Stimulated activated naive CD8-positive, alpha-beta T cell treated with anti-CD3 and anti-CD28 coated beads, Interleukin-15, amount 100 ng/mL, for 72 hours (primary cell): ENCODE measurements at places on chromosomes 4 and X.

- DNase-seq, result no peak
These were observed 167.9 kb upstream of the PGRMC2 start for GRCh38 chr4:128455480-128455879.

- no peak for DNase-seq
These were observed 5.7 kb downstream of the SPON2 start for GRCh38 chr4:1166509-1167243.

DNA sequence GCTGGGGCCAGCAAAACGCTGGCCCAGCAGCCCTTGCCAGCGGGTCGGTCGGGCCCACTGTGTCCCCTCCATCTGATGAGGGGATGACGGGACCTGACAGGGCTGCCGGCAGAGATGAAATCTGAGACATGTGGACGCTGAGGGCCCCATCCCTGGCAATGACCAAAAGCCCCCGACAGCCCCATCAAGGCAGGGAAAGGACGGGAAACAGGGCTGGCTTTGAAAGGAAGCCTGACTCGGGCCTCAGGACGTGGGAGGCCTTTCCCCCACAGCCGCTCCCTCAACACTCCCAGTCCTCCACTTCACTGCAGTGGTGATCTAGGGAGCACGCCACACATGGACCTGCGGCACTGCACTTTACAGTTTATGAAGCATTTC, 202.4 kb downstream of the AFAP1 start:
- DNase-seq, result no peak

DNA sequence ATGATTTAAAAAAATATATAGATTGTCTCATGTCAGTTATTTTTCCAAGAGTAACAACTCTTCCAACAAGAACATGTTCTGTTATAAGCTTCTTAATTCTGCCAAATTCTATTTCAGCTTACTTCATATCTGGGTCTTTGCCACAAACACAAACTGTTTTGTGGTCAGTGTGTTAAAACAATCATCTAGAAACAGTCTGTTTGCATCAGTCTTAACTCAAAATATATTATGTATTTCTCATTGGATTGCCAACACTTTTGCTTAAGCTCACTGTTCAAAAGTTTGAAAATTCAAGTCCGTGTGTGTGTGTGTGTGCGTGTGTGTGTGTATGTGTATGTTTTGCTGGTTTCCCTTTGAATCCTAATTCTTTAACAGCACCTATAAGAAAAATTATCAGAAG, 752.3 kb upstream of the NDST4 start:
- no peak for DNase-seq

GRCh38 chr4:89712141-89712540, 124.8 kb downstream of the SNCA start:
- no peak for DNase-seq

- DNase-seq, result no peak
These were observed 511.8 kb upstream of the ARX start for GRCh38 chrX:25527596-25527995.

GRCh38 chr4:147863808-147864472, 132.1 kb downstream of the ARHGAP10 start:
- DNase-seq, result no peak

DNA sequence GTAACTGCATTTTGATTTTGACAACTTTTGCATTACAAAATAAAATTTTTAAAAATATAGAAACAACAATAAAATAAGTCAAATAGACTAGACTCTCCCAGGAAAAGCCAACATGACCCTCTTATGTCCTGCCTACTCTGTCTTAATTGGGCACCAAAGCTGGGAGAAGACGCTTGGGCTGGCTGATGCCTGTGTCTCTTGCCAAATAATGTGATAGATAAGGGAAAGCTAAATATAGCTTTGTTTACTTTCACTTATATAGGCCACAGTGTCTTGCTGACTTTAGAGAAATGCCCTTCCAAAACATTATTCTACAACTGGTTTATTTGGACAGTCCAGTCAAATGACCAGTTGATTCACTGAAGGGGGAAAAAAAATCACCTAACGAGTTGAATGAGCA, 54.2 kb downstream of the FMR1NB start:
- DNase-seq, result no peak

GRCh38 chrX:96182366-96182765, 502.3 kb upstream of the DIAPH2 start:
- no peak for DNase-seq

- DNase-seq, result no peak
These were observed 20.0 kb upstream of the FGFBP2 start for GRCh38 chr4:15982842-15983524.

GRCh38 chr4:74768857-74769525, 25.3 kb downstream of the BTC start:
- DNase-seq, result no peak
